AG04449 (cell line): ENCODE measurements at places on chromosomes 13 and 19.

- no peak for DNase-seq
These were observed 35.7 kb downstream of the UFM1 start for GRCh38 chr13:38385153-38385891.

- DNase-seq, result no peak
These were observed 25.0 kb downstream of the HNRNPM start for GRCh38 chr19:8469613-8470368.

- DNase-seq, result no peak
These were observed 49.4 kb downstream of the LYL1 start for GRCh38 chr19:13053238-13053637.

- no peak for DNase-seq
These were observed 9.2 kb downstream of the CCDC8 start for GRCh38 chr19:46404055-46404752.

DNA sequence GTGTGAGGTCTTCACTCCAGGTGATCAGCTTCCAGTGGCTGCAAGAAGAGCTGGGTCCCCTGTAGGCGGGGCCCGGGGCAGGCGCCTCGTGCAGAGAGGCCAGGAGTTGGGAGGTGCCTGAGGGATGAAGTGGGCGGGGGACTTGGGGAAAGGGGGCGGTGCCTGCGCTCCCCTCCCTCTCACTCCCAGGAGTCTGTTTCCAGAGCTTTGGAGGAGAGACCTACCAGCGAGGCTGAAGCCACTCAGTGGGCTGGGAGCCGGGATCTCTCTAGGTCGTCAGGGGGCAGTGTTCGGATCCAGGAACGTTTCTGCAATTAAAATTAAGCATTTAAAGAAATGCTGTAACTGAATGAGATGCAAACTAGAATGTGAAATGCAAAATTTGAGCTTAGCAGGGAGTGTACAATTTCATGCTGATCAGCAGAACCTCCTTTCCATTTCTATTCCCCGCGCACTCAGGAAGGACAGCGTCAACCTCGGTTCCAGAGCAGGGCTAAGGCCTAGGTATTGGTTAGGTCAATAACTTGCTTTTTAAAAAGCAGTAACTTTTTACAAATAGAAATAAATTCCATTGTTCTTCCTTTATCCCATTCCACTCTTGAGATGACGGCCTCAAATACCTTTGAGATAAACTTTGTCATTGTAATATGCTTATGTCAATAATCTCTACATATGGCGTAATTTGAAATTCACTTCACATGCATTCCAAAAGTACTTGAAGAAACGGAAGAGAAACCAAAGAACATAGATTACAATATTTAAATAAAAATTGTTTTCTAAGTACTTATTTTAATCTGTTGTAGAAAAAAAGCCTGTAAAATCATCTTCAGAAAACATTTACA is 11.6 kb downstream of the ZNF160 start:
- DNase-seq, result no peak

DNA sequence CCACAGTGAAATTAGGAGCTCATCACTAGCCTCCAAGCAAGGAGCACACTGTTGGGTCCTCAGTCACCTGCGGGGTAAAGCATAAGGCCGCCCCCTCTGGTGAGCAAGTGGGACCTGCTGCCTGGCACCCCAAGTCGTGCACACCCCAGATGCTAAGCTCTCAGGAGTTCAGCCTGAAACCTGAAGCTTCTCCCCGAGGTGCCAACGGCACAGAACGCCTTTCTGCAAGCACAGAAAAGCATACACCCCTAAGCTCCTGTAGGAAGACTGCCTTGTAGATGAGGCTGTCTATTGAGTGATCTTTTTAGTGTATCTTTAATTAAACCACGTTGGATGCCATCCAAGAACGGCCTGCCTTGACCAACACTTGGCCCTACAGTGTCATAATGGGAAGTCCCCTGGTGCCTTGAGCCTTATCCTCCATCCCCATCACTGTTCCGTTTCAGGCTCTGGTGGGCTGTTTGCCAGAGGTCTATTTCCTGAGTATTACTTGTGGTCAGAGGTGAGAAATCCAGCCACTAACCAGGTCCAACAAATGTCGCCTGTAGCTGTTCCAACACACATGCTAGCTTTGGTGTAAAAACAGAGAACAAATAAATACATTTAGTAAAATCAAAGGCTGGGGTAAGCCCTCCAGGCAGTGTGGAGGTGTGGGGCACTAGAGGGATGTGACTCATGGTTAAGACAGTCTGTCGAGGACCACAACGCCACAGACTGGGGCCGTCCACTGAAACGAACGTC is 44.8 kb downstream of the C13orf42 start:
- no peak for DNase-seq

DNA sequence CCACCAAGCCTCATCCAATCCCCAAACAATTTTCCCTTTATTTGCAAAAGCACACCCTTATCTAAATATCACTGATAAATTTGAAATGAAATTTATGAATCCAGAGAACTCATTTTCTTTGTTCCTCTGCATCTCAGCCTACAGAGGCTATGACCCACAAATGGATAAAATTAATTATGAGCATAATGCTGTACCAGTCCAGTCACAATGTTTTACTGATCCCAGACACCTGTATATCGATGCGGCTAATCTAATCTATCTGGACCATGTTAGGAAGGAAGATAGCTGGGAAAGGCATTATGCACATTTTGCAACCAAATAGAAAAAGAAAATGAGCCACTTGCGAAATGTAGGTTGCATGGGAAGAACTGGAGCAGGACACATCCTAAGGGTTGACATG is 150.0 kb downstream of the FGF14 start:
- DNase-seq, result no peak
